Esophagus squamous epithelium (tissue), 5 donors: ENCODE measurements at places on chromosomes 7 and 10.

GRCh38 chr7:87494454-87494853, 19.0 kb upstream of the ABCB4 start:
- DNase-seq, result no peak

DNA sequence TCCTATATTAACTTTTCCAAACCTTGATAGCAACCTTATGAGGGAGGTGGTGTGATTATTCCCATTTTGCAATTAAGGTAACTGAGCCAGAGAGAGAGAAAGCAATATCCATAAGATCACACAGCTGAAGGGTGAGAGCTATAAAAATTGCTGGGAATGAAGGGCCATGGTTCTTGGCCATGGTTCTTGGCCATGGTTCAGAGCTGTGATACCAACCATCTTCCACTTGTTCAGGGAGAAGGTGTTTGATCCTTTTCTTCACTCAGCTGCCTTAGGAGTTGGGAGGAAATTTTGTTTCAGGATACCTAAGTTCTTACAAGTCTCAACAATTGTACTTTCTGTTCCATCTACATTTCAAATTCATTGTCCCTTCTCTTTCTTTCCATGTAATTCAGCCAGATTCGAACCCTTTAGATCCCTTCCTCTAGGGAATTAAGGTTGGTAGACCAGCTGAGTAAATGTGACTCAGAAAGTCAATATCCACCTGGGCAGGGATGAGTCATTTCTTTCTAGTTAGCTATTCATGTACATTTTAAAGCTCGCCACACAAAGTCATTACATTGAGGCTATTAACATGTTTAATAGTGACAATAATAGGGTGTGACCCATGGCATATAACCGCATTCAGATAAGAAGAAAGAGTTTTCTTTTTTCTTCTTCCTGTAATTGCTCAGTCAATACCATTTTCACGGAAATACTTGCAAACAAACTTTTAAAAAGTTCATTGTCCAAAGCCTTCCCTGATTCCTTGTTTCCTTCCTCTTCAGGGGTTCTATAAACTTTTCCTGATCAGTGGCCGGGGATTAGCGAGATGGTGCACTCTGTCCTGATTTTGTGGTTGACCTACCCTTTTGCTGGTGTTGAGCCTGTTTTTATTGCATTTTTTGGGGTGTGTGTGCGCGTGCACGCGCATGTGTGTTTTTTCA, 143.4 kb downstream of the TCF7L2 start:
- DNase-seq, result no peak

DNA sequence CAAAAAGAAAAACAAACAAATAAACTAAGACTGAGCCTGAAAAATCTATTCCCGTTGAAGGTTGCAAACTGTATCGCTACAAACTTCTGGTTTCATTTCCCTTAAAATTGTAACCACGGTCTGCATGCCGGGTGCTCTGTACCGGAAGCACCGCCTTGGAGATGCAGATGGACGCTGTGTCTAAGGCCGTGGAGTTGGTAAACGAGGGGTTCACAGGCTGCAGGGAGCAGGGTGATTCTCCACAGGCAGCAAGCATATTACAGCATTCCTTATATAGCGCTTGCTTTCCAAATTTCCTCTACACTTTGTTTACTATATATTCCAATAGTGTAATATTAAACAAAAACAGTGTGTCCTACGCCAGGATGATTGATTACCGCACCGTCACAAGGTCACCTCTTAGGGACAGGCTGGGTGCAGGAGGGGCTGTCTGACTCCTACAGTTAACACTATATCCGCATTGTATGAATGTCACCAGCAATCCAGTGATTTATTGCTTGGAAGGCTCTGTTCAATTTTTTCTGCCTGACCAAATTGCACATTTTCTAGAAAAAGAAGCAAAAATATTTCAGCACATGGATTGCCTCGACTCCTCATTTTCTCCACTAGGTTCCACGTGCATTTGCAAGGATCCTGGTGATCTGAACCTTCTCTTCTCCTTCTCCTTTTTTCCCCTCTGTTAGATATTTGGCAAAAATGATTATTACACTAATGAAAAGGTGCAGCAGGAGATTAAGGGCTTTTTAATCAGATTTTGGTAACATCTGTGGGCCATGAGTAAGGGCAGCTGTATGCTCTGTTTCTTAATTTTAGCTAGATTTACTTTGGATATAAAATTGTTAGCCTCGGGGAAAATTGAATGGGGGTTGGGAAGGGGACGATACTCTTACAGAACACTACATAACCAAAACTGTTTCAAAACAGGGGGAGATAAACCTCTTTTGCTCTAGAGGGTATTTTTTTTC, 325.8 kb upstream of the MGMT start:
- no peak for DNase-seq

DNA sequence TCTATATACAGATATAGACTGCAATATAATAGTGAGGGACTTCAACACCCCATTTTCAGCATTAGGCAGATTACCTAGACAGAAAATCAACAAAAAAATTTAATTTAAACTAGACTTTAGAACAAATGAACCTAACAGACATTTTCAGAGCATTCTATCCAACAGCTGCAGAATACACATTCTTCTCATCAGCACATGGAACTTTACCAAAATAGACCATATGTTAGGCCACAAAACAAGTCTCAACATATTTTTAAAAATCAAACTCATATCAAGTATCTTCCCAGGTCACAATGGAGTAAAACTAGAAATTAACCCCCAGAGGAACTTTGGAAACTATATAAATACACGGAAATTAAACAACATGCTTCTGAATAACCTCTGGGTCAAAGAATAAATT, 169.6 kb downstream of the MTERF1 start:
- DNase-seq, result no peak

DNA sequence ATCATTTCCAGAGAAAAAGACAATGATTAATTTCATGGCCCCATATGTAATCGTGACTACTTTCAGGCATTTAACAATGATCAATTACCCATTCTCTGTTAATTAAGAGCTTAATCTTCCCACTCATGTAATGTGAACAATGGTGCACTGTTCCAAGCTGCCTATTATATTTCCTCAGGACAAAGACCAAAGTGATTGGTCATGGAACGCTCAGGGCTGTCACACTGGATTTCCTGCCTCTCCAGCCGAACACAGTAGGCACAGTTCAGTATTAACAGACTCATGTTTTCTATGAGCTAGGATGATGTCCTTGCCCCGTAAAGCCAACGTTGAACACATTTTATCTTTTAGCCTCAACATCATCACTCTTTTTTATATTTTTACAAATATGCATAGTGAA, 142.7 kb upstream of the FZD8 start:
- DNase-seq, result no peak

DNA sequence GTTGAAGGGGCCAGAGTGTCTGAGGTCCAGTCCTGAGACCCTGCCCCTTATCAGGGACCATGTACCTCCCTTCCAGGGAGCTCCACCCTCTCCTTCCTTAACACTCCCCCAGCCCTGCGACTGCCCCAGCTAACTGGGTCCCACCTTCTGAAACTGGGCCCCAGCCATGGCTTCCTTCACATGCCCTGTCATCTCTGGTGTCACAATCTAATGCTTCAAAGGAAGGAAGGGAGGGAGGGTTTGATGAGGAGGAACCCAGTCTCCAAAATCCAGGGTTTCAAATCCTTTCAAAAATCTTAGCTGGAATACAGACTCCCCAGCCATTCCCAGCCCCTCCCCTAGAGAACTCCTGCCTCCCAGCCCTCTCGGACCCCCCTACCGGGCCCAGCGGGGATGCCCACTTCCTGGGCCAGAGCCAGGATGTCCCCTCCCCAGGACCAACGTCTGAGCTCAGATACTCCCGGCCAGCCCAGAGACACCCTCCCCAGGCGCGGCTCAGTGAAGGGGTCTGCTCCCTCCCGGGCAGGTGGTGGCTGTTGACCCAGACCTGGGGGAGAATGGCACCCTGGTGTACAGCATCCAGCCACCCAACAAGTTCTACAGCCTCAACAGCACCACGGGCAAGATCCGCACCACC, 18.0 kb downstream of the C10orf105 start:
- no peak for DNase-seq

DNA sequence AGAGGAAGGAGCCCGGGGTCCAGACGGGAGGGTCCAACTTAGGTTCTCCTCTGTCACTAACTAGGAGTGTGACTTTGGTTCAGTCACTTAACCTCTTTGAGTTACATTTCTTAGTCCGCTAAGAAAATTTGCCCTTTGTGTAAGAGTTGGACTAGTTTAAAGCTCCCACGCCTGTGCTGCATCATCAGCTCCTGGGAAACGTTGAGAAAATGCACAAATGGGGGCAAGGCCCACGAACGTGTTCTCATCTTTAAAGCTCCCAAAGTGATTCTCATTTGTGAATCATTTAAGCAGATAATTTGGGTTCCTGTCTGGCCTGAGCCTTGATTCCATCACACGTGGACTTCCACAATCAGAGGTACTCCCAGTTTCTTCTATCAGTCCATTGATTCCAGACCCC, 6.3 kb downstream of the ZNF467 start:
- DNase-seq, result no peak

DNA sequence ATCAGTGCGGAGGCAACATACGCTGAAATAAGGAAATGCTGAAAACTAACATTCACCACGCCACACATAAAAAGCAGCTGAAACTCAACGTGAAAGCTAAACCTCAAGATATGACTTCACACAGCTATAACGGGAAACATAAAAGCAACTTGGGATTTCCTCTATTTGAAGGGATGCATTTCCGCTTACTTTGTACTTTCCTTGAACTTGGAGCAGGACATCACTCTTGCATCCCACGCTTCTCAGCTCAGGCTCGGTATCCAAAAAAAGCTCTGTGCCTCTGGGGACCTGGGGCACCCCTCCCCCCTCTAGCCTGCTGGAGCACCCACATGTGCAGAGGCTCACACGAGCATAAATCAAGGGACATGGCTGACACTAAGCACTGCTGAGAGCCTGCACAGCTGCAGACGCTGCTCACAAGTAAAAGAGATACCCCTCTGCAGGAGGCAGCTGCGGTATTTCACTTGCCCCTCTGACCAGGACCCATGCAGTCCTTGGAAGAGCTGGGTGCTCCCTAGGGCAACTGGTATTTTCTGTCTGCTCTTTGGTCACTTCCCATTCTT, 34.2 kb downstream of the PARD3 start:
- no peak for DNase-seq

DNA sequence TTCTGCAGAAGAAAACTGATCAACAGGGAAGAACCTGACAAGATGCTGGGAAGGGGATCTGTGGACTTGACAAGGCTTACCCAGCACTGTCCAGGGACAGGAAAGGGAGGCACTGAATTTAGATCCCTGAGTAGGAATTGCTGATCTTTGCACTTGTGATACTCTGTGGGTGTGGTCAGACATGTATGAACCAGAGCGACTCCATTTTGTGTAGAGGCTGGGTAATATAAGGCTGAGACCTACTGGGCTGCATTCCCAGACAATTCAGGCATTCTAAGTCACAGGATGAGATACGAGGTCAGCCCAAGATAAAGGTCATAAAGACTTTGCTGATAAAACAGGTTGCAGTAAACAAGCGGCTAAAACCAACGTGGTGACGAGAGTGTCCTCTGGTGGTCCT, 60.7 kb downstream of the CCDC3 start:
- DNase-seq, result no peak

- peak; percentile 8 for DNase-seq
These were observed 62.9 kb downstream of the ELMO1 start for GRCh38 chr7:37385787-37386186.

GRCh38 chr7:148503900-148504487, 86.6 kb upstream of the C7orf33 start:
- DNase-seq, result no peak

DNA sequence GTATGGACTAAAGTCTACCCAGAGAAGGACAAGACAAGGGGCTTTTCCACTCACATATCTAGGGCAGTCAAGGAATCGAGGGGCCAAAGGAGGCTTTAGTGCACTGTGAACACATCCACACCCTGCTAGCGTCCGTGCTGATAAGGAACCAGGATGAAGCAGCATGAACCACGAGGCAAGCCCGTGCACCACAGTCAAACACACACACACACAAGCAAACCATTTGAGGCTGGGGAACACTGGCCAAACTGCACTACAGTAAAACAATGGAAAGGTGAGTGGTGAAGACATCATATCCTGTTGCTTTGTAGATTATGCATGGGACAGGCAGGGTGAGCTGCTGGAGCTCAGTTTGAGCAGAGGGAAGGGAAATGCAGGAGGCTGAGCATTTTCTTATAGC, 177.4 kb upstream of the CDCA7L start:
- DNase-seq, result no peak

DNA sequence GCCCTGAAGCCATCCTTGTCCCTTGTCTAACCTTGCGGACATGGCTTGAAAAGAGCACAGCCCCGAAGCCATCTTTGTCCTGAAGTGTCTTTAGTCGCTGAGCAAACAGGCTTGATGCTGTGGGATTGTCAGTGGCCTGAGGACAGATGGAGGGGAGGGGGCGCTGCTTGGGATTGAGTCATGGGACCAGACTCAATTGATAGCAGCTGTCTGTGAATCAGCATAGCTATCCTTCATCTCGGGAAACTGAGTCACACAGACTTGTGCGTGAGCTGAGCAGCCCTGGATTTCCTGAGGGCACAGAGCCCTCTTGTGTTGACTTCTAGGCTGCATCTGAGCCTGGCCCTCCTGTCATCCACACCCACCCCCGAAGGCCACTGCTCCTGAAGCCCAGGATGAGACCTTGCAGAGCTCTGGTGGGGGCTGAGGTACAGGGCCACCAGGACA, 14.4 kb downstream of the MYO1G start:
- no peak for DNase-seq

DNA sequence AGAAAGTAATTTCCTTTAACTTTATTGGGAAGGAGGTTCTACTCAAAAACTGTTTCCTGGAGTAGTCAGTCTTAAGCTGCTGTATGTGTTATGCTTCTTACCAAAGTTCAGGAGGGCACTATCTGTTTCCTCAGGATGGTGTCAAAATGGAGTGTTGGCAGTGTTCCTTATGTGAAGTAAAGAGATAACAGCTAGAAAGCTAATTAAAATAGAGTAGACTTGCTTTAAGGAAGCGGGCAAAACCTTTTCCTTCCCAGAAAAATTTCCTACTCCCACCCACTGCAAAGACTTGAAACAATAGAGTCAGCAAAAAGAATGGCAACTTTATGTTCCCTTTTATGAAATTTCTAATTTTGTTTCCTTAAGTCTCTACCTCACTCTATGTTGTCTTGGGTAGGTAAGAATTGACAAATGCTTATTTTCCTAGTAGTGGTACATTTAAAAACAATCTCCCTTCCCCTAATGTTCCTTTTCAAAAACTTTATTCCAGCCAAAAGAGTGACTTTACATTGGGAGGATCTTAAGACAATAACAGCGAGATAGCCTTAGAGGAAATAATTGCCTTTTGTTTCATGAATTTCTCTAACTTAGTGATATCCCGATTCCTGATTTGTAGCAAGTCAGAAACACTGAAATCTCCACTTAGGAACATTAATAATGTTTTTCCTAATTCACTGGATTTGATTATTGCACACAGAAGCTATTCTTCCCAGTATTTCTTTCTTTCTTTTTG, 26.5 kb upstream of the ENTPD1 start:
- no peak for DNase-seq

DNA sequence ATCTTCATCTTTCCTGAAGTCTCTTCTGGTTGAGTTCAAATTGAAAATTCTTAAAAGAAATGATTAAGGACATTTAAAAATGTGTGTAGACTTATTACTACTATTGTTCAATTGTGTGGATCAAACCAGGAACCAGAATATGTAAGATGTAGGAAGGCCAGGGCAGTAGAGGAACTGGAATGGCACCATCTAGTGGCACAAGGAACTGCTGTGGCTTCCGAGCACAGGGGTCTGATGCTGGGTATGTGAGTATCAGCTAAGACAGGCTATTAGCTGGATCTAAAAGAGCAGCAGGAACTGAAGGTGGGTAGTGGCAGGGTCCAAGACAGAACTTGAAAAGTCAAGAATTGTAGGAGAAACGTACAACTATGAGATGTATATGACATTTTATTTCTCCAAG, 247.3 kb downstream of the SEMA3A start:
- no peak for DNase-seq
